ENCODE measurements at places on chromosomes 12 and 14.

GRCh38 chr12:40565029-40565633 lies 127.1 kb upstream of the CNTN1 start:
- no peak for DNase-seq

GRCh38 chr14:74459289-74459946 lies 33.4 kb upstream of the SYNDIG1L start:
- DNase-seq, result peak; percentile 16

DNA sequence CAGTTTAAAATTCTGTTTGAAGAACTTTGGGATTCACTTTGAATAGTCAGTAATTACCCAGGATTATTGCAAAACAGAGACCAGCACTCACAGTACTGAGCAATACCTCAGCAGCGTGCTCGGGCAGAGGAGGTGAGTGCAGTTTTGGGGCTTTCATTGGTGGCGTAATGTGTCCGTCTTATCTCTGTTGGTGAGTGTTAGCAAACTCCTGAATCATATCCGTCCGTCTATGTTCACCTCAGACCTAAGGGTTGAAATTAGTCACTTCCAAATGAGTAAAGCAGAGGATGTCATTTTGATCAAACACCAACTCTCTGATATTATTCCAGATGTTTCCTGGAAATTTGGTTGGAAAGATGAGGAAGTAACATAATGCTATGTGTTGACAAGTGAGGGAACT lies 82.8 kb downstream of the BORCS5 start:
- DNase-seq, result peak; percentile 59

GRCh38 chr14:102516531-102517391 lies 7.2 kb upstream of the ANKRD9 start:
- peak; percentile 53 for DNase-seq

DNA sequence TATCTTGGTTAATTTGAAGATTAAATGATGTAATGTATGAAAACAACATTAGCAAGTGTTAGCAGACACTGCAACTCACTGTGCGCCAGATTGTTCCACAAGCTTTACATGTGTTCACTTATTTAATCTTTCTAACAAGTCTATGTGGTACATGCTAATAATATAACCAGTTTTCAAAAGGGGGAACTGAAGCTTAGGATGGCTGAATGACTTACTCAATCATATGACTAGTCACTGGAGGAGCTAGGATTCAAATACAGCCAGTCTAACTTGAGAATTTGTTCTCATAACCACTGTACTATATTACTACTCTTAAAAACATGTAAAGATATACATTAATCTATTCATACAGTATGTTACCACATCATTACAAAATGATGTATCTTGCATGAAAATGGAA lies 60.5 kb upstream of the LRIG3 start:
- no peak for DNase-seq

DNA sequence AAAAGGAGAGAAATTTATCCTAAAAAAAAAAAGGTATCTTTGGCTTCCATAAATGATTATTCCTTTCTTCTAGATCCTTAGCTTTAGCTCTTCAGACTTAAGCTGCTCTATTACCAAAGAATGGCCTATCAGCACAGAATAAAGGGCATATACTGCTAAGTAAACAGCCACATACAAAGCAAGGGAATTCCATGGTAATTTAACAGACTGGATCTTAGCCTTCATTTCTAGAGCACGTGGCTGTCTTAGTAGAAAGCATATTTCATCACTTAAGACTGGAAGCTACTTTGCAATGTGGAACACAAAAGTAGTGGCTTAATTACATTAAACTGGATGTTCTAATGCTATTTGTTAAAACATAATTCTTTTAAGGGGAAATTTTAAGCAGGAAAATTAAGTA lies 23.1 kb downstream of the TMED10 start:
- DNase-seq, result no peak

GRCh38 chr12:54329759-54330158 lies 4.8 kb downstream of the COPZ1 start:
- no peak for DNase-seq

DNA sequence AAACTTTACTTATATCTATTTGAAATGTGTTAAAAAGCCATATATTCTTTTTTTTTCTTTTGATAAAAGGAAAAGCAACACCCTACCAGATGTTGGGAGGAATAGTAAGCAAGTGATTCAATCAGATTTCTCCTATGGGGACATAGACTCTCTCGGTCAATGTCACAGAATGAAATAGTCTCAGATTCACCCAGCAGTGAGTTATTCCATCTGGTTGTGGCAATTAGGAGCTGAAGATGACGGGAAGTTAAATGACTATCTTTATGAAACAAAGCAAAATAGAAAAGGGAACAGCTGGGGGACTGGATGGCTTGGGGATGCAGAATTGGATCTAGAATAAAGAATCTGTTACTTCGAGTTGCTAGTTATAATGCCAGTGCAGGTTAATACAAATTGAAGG lies 857.0 kb downstream of the NRXN3 start:
- no peak for DNase-seq

DNA sequence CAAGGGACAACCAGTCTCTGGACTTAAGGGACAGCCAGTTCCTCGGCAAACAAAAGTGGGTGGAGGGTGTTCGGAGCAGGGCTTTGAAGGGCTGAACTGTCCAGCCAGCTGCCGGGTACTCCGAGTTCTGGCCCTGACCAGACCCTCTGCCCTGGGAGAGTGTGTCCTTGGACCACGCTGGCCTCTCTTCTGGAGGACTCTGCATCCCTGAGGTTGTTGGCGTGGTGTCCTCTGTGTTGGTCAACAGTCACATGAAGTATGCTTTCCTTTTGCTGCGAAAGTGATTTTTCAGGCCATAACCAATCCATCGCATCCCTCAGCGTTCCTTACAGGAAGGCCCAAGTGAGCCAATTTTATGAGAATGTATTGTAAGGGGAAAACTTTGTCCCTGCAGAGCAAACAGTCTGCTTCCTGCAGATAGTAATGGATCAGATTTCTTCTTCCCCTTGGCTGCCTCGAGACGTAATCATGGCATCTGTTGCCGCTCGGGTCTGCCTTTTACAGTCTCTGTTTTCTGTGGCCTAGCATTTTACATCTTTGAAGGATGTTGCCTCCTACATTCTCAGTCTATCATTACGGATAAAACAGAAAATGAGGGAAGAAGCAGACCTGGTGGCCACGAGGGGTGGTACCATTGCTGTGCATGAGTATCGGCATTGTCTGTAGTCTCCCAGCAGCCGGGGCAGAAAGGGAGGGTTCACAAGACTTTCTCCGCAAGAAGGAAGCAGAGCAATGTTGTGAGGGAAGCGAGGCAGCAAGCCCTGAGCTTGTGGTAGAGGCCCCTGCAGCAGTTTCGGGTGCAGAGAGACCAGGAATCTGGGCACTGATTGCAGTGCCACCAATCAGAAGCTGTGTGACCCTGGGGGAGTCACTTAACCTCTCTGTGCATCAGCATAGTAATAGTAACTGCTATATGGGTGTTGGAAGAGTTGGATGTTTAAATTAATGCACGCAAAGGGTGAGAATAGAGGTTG lies 47.4 kb downstream of the SMIM41 start:
- no peak for DNase-seq

DNA sequence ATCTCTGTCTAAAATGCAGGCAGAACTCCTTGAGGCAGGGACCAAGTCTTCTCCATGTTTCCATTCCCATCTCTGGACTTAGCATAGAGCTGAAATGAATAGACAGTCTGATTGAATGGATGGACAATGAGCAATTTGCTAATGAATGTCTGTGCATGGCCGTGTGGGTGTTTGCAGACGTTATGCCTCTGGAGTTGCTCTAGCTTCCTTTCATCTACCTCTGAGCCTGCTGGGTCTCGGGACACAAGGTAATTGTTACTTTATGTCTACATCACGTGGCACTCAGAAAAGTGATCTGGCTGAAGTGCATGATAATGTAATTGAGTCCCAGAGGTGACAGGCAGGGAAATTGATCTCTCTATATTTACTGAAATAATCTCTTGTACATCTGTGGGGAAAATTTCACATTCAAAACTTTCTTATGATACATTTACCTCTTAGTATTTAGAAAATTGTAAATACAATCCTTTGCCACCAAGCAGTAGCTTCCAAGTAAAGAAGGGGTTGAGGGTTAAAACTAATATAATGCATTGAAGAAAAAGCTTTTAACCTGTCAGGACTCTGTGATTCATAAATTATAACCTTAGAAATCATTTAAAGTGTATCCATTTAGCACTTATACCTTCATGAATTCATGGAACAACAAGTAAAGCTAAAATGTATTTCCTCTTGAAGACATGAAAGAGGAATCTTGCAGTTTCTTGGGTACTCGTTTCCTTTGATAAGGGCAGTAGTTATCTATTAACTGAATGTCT lies 424.1 kb downstream of the APAF1 start:
- no peak for DNase-seq

GRCh38 chr14:90757452-90757851 lies 58.8 kb downstream of the TTC7B start:
- no peak for DNase-seq

DNA sequence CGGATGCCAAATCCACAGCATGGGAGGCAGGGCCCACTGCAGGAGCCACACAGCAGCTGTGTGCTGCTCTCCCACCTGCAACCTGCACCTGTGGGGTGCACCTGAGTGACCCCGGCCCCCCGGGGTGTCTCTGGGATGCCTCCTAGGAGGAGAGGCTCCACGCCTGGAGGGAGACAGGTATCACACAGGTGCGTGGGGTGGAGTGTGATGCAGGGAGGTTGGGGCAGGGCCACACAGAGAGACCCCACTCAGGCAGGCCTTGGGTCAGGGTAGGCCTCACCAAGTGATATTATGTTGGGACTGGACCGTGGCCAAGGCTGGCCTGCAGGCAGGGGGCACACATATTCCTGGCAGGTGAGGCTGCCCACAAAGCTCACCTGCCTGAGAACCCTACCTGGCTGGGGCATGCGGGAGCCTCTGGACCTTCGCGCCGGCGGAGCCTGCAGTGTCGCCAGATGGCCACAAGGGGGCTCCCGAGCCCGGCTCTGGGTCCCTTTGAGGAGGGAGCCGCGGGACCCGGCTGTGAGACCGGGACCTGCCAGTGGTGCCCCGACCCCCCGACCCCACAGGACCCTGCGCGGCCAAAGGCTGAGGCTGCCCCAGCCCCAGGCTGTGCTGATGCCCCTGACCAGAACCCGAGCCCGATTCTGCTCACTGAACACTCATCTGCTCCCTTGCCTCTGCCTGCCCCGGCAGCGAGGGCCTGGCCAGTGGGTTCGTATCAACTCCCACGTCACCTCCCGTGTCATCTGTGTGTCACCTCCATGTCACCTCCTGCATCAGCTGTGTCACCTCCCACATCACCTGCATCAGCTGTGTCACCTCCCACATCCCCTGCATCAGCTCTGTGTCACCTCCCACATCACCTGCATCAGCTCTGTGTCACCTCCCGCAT lies 11.4 kb downstream of the TMEM121 start:
- no peak for DNase-seq

DNA sequence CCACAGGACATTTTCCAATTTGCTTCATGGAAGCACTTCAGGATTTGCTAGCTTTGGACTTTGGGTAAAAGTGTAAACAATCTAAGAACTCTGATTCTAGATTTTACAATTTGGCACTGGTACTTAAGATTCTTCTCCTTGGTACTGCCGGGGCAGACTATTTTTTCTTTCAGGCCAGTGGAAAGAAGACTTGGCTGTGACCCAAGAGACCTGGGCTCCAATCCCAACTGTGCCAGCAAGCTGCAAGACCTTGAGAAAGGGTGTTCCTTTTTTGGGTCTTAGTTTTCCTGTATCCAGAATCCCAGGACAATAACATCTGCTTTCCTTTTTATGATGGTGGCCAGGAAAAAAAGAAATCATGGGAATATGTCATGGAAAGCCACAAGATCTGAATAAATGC lies 148.1 kb upstream of the CRY1 start:
- no peak for DNase-seq

- DNase-seq, result no peak
Observed at GRCh38 chr12:128140551-128140950, 126.4 kb upstream of the TMEM132C start.

- no peak for DNase-seq
Observed at GRCh38 chr12:57816855-57817151, 1.7 kb downstream of the AVIL start.

DNA sequence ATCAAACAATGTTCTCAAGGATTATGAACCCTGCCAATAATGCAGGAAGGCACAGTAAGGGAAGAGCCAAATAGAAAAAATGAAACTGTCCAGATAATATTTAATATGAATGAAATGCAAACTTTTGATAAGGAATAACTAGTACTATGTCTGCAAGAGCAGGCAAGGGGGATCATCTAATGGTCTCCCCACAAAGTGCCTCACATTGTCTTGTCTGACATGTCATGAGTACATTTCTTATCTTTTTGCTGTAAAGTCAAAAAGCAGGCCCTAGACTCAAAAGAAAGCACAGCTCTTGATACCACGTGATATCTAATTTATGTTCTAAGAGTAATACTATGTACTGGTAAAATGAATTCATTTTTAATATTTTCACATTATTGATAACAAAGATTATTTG lies 43.9 kb upstream of the GTF2A1 start:
- DNase-seq, result no peak

GRCh38 chr14:103057372-103058163 lies at the start of gene CDC42BPB:
Gene CDC42BPB, minus strand, starts transcription at chr14:103057549. Its CDS starts 376 bp downstream, at chr14:103057173.
- DNase-seq, result peak; percentile 42

- DNase-seq, result no peak
Observed at GRCh38 chr14:68851078-68851477, 58.2 kb upstream of the ZFP36L1 start.

GRCh38 chr14:99674064-99674650 lies 9.9 kb upstream of the CYP46A1 start:
- DNase-seq, result no peak

DNA sequence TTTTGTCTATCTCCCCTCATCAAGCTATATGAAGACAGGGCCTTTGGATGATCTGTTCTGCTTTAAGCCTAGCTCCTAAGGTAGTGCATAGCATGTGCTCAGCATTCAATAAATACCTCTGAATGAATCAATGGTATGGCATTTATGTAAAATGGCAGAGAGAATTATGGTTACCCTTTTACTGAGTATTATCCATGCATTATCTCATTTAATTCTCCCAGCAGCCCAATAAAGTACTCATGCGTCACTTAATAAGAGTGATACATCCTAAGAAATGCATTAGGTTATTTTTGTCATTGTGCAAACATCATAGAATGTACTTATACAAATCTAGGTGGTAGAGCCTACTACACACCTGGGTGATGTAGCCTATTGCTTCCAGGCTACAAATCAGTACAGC lies 269.7 kb downstream of the KSR2 start:
- no peak for DNase-seq

- DNase-seq, result no peak
Observed at GRCh38 chr14:104701383-104702076, 12.1 kb downstream of the INF2 start.

DNA sequence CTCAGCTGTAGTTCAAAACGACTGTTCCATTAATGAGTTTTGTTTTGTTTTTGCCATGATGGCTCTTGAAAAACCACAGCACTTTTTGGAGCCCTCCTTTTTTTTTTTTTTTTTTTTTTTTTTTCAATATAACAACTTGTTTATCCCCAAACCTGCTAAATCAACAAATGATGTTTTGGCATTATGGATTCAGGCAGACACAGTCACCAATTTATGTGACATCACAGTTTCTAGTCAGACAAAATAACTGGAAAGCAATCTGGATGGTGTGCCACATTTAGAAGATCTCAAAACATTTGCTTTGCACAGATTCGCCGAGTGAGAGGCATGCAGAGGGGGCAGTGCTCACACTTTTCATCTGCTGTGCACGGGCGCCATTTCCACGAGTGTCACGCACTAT lies 7.9 kb upstream of the RFLNA start:
- DNase-seq, result no peak

Data from stimulated activated CD4-positive, alpha-beta T cell treated with anti-CD3 and anti-CD28 coated beads, Interleukin-4, amount 100 ng/mL, for 48 hours (primary cell).